ENCODE measurements at places on chromosomes 7 and 10.

- DNase-seq, result no peak
Observed at GRCh38 chr10:1364151-1364910, 308.1 kb downstream of the WDR37 start.

GRCh38 chr7:75876126-75876881 lies 2.5 kb upstream of the RHBDD2 start:
- DNase-seq, result no peak

DNA sequence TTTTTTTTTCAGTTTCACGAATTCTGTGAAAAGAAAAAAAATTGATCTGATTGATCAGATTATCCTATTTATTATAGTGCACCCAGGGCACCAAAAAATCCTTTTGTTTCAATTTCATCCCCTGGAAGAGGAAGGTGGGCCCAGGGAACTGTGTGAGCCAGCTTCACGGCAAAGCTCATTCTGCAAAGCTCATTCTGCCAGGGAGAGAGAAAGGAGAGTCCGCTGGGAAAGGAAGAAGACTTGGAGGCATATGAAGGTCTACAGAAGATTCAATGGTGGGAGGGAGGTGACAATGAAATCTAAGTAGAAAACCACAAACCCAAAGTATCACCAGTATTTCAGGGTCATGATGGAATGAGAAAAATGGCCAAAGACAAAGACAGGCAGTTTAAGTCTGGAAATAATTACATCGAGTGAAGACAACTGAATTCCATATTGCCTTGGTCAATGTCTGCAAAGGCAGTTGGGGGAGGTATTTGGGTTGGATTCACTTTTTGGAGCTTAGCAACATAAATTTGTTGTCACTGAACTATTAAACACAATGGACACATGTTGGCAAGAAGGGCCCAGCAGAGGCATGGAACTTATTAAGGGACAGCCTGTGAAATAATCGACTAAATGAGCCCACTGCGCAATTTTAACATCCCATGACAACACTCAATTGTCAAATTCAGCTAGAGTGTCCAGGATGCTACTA lies 587.8 kb upstream of the MKI67 start:
- peak; percentile 92 for DNase-seq

- DNase-seq, result no peak
Observed at GRCh38 chr10:43145311-43145710, 7.1 kb downstream of the CSGALNACT2 start.

DNA sequence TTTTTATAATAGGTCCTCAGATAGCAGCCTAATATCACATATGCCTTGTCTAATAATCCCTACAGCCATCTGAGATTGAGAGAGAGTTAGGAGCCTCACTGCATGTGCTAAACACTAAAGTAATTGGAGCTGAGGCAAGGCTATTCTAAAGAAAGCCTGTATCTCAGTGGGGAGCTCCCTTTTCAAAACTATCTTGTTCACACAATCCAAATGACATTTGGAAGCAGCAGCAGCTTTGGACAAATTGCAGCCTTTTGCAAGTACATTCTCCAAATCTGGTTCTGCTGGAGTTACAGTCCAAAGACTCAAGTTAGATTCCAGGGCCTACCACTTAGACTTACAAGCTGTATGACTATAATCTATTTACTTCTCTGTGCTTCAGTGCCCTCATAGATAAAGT lies 104.5 kb downstream of the MACC1 start:
- peak; percentile 3 for DNase-seq

DNA sequence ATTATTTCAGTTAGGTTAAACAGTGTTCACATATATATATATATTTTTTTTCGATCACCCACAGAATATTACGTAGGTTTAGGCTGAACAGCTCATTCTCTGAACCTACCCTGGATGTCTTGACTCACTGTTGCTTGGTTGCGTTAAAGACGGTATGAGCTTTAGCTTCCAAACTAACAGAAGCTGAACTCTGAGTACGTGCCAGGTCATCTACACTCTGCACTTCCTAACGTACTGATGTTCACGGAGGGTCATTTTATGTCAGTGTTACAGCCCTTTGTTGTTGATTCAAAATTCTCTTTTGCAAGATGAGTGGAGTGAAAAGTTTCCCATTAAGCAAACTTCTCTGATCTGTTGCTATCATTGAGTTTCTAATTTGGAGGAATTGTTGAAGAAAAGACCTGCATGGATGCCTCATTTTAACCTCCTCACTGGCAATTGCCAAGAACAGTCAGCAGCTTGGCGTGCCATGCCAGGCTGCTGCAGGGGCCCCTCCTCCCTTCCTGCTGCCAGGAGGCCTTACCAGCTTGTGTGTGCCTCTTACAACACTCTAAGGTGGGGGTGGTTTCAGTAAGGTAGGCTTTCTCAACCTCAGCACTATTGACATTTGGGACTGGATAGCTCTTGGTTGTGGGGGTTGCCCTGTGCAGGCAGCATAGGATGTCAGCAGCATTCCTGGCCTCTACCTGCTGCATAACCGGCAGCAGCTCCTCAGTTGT lies 44.3 kb downstream of the INSYN2A start:
- DNase-seq, result no peak

- no peak for DNase-seq
Observed at GRCh38 chr10:48705401-48705938, 20.8 kb downstream of the WDFY4 start.

Data from muscle of back (tissue), 13 donors.